ENCODE measurements at places on chromosomes 6 and 20.
A peak's percentile ranks its signal among the peaks of the same experiment; 100 is the strongest.

GRCh38 chr6:144331491-144331969 lies 46.4 kb downstream of the UTRN start:
- DNase-seq: no peak

- DNase-seq: peak; percentile 10
These were observed 89.3 kb upstream of the AHI1 start for GRCh38 chr6:135586844-135587243.

- DNase-seq: no peak
These were observed 66.2 kb upstream of the EYA2 start for GRCh38 chr20:46828471-46828870.

DNA sequence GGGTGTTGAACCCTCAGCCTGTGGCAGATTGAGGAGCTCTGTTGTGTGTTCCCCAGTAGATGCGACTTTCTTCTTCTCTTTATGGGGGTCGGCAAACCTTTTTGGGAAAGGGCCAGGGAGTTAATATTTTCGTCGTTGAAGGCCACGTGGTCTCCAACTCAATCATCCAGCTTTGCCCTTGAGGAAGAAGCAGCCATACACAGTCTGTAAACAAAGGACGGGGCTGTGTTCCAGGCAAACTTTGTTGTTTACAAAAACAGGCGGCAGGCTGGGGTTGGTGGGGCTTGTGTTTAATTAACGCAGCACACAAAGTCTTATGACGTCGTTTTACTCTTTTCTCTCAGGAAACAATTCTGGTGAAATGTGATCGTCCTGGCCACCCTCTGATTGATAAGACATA lies 20.2 kb downstream of the KIF25 start:
- no peak for DNase-seq

- no peak for DNase-seq
These were observed 320.7 kb downstream of the CBLN4 start for GRCh38 chr20:55684578-55684977.

DNA sequence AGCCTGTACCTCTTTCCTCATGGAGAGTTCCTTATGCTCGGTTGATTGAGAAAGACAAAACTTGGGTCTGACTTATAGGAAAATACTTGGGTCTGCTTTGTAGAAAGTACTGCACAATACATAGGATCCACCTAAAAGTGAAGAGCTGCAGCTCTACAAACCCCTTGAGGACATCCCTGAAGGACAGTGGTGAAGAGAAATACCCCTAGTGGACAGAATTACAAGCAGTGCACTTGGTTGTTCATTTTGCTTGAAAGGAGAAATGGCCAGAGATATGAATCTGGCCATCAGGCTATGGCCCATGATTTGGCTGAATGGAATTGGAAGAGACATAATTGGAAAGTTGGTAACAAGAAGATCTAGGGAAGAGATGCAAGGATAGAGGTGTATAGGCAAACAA lies 8.3 kb downstream of the CD24 start:
- DNase-seq: no peak

DNA sequence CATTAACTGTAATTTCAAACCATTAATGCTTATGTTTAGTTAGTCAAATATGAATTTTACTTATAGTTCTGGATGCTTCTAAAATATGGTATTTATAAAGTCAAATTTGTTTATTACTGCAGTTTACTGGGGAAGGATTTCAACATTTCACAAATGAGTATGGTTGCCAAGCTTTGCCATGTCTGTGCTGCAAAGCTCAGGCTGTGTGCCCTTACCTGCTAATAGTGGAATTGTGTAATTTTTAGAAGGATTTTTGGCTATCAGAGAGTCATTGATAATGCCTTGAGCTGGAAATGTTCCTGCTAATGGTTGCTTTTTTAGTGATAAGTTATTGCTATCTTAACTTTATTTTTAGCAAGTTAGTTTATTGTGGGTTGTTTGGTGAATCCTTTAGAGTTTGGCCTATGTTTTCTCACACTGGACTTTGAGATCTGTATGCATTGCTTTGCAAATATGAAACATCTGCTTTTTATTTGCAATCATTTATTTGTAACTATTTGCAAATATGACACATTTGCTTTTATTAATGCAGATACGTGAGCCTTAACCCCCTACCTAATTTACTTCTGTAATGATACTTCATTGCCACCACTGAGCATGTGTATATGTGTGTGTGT lies 105.8 kb downstream of the CD109 start:
- no peak for DNase-seq

GRCh38 chr20:16230402-16230801 lies 342.8 kb downstream of the KIF16B start:
- no peak for DNase-seq

GRCh38 chr20:46135856-46136633 lies 17.9 kb downstream of the CD40 start:
- DNase-seq: no peak

- DNase-seq: peak; percentile 1
These were observed 45.5 kb upstream of the NXT1 start for GRCh38 chr20:23305098-23305497.

DNA sequence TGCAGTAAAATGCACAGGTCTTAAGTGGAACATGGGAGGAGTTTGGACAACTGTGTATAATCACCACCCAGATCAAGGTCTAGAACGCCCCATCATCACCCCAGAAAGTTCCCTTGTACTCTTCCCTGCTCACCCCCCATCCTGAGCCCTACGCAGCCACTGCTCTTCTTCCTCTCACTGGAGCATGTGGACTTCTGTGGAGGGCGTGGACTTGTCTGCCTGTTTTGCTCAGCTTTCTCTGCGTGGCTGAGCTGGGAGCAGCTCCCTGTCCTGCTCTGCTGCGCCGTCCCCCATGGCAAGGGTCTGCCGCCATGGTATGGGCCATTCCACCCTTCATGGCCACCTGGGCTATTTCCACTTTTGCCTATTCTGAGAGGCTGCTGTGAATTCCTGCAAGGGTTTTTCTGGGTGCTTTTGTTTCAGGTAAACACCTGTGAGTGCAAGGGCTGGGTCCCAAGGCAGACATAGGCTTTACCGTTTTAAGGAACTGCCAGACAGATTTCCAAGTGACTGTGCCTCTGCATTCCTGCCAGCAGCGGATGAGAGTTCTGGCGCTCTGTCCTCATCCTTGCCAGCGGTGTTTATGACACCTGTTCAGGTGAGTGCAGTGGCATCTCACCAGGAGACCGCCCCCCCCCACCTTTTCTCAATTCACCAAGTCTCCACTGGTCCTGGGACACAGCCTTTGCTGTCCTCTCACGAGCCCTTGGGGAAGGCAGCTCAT lies 19.7 kb downstream of the PCK1 start:
- DNase-seq: no peak

GRCh38 chr6:40894962-40895799 lies 143.8 kb downstream of the UNC5CL start:
- DNase-seq: no peak

GRCh38 chr20:10312111-10312510 lies 93.5 kb downstream of the SNAP25 start:
- DNase-seq: no peak

DNA sequence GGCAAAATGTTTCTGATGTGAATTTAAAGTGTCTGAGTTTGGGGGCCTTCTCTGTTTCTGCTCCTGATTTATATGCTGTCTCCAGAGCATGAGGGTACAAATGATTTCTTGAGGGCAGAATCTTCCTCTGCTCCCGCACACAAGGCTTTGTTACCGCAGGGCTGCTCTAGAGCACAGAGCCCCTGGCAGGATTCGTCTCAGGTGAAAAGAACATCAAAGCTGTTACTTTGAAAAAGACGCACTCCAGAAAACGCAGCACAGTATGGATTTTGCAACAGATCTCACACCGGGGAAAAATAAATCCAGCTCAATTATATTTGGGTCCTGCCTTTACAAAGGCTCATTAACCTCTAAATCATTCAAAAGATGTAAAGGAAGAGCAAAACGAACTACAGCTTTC lies 577.3 kb downstream of the PRKN start:
- no peak for DNase-seq

GRCh38 chr20:62831361-62831788 lies 14.5 kb downstream of the COL9A3 start:
- DNase-seq: no peak

Data from hematopoietic multipotent progenitor cell (in vitro differentiated cells).